Activated CD8-positive, alpha-beta memory T cell treated with anti-CD3 and anti-CD28 coated beads, Interleukin-2, amount 50 U/mL, for 48 hours (primary cell): ENCODE measurements at places on chromosomes 16 and 17.
A peak's percentile ranks its signal among the peaks of the same experiment; 100 is the strongest.

DNA sequence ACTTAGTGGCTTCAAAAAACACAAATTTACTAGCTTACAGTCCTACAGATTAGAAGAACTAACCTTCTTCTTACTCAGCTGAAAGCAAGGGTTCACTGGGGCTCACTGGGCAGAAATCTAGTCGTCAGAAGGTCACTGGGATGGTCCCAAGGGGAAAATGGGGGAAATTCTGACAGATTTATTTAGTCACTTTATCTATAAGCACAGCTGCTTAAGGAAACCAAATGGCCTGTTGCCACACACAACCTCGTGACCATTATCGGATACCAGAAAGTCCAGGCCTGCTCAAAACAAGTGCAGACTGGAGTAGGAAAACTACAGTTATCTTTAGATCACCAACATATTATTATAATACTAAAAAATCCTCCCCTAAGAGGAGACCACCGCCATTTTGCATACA is 374.6 kb upstream of the ASIC2 start:
- no peak for DNase-seq

DNA sequence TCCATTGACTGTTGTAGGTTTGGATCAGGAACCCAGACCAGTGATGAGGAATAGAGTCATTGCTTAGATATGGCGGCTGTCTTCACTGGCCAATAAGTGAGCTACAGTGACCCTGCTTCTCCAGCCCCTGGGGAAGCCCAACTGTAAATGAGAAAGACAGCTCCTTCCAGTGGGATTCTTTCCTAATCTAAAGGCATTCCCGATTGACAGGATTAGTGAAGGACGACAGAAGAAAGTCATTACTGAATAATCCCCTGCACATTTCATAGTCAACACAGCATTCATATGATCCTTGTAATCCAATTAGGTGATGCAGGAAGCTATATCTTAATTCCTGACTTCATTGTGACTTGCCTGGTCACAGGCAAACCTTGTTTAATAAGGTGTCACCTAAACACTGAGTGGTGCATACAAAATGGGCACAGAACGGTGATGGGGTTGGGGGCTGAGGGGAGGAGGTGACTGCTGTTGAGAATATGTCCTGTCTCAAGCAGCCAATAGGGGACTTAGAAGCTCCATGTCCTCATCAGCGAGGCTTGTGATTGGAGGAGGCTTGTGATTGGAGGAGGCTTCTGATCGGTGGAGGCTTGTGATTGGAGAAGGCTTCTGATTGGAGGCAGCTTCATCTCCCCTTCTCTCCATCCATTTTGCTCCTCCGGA is 242.6 kb downstream of the XYLT1 start:
- no peak for DNase-seq

GRCh38 chr17:44307387-44308186 is 814 bp upstream of the RUNDC3A start:
- no peak for DNase-seq

DNA sequence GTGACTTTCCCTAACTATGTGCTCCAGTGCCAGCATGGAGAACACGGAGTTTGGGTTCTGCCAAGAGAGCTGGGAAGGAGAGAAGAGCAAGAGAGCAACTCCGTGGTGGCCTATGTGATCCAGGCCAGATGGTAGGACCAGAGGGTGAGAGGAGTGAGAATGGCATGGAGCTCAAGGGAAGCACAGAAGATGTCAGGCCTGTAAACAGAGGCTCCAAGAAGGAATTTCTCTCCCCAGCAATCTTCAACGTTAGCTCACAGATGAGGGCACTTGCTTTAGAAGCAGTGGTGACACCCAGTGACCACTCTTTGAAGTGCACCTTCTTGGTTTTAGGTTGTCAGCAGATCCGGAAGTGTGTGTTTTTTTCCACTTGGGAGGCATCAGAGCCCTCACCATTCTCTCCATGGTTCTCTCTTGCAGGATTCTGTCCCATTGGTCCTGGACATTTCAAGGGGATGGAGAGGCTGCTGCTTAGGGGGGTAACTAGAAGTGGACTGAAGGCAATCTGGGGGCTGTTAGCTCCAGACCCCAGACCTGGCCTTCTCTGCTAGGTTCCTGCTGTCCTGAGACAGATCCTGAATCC is 18.1 kb upstream of the TMEM98 start:
- DNase-seq: no peak

DNA sequence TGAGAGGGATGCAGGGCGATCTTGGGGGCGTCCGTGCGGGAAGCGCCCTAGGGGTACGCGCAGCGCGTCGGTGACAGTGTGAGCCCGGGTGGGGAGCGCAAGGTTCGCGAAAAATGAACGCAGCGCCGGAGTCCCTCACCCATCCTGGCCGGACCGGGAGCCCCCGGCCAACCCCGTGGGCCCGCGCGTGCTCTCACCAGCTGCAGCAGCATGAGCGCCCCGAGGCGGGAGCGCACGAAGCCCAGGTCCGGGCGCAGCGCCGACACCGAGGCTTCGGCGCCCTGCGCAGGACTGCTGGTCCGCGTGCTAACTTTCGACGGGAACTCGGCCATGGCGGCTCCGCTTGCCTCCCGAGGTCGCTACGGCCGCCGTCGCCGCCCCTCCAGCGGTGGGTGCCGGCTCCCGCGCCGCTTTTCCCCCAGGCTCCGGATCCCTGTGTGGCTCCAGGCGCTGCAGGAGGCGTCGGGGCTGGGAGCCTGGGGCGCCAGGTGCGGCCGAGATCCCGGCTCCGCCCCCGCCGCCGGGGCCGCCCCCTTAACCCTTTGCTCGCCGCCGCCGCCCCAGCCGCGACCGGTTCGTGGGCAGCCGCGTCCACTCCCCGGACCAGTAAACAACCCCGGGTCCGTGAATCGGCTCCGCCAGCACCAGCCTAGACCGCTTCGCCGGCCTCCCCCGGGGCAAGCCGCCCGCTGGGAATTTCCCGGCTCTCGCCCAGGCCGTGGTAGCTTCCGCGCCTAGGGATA is at the start of gene PLLP:
Gene PLLP, minus strand, starts transcription at position 464 of the 743 bp plus-strand sequence. Its CDS starts 132 bp downstream, at position 332.
- DNase-seq: peak; percentile 66

DNA sequence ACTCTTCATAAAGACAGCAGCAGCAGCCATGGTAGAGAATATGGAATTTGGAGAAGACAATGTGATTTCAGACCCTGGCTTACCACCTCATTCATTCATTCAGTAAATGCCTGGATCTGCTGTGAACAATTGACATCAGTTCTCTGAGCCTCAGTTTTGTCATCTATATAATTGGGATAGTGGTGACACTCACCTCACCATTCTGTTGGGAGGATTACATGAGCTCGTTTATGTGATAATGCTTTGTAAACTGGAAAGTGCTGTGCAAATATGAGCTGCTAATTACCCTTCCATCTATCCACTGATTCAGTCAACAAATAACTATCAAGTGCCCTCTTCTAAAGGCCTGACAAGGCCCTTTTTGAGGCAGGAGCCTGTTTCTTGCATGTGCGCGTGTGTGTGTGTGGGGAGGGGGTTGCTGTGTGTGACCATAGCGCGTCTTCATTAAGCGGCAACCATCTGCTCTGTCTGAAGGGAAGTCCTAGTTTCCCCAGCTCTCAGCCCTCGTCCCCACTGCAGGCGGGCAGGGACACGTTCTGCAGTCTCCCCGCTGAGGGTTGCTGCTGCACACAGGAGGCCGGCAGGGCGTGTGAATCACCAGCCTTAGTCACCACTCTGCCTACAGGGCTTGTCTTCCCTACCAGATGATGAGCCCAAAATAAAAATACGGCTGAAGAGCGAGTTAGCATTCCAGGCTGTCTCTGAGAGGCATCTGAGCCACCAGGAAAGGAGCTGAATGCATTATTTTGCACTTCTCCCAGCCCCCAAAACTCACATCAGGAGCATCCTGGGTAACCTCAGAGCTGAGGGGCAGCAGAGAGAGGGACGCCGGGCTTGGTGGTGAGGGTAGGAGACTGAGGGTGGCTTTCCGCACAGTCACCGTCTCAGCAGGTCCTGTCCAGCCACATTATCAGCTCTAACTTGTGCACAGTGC is 19.9 kb downstream of the ARL4D start:
- no peak for DNase-seq

DNA sequence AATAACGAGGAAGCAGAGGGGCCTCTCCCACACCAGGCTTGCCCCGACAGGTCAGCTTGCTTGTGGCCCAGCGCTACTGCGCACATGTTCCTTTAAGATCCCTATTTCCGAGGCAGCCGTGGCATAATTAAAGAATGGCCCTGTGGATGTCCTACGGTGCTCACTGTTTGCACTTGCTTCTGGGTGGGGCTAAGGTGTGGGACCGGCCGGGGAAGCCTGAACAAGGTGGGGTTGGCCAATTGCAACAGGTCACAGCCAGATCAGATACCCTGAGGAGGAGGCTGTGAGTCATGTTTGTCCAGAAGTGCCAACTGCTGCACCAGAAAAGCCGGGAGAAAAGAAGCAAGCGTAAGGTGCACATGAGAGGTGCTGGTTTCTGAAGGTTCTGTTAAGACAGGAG is 158.5 kb upstream of the CACNG5 start:
- DNase-seq: peak; percentile 48

- no peak for DNase-seq
Observed at GRCh38 chr16:10169904-10170410, 12.3 kb downstream of the GRIN2A start.

DNA sequence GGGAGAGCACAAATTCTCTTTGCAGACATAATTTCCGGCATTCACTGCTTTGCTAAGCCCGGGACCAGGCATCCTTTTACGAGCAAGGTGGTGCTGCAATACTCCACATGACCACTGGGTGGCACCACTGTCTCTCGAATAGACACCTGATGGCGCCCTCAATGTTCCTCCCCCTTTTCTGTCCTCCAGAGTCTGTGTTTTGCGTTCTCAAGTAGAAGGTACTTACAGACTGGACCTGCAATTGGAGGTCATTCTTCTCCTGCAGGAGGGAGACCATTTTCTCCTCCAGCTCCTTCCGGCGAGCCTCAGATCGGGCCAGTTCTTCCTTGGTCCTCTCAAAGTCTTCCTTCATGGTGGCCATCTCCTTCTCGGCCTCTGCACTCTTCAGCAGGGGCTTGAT is 45.2 kb downstream of the MYH13 start:
- peak; percentile 93 for DNase-seq

GRCh38 chr16:35342012-35342411 is 1882.6 kb downstream of the TP53TG3F start:
- no peak for DNase-seq

DNA sequence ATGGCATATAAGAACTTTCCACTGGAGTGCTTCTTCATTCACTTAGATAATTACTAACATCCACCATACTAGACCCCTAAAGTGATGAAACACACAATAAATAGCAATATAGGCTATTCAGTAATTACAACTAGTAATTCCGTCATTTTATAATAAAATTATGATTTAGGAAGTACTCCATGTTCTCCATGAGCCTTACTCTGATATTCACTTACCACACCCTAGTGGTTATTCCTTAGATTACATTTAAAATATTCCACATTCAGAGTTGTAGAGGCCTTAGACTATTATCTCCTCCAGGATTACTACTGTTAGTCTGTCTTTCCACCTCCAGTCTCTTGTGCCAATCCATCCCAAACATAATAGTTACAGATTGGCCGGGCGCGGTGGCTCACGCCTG is 62.4 kb downstream of the STH start:
- DNase-seq: no peak

DNA sequence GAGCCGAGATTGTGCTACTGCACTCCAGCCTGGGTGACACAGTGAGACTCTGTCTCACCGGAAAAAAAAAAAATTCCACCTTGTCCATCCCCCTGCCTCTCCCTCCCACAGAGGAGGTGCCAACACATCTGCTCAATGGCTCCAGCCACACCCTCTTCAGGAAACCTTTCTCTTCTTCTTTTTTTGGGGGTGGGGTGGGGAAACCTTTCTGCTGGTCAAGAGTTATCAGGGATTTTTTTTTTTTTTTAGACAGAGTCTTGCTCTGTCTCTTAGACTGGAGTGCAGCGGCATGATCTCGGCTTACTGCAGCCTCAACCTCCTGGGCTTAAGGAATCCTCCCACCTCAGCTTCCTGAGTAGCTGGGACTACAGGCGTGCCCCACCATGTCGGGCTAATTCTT is 18.7 kb downstream of the TNS4 start:
- no peak for DNase-seq

DNA sequence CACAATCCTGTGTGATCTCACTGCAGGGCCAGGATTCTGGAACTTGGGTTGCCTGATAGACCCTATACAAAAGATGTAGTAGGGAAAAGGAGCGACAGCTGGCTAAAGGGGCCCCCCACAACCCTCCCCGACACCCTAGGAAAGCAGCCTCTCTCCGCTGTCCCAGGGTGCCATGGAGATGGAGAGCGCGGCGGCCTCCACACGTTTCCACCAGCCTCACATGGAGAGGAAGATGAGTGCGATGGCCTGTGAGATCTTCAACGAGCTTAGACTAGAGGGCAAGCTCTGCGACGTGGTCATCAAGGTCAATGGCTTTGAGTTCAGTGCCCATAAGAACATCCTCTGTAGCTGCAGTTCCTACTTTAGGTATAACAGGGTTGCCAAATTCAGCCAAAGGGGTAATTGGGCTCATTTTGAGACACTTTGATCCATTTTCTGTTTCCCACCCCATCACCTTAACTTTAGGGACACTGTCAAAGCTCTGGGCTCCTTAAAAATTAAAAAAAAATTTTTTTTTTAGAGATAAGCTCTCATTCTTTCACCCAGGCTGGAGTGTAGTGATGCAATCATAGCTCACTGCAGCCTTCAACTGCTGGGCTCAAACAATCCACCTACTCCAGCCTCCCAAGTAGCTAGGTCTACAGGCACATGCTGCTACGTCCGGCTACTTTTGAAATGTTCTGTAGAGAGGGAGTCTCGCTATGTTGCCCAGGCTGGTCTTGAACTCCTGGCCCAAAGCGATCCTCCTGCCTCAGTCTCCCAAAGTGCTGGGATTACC is at the start of gene KLHL10:
Gene KLHL10, plus strand, starts transcription at position 65 of the 778 bp plus-strand sequence. Its CDS starts 108 bp downstream, at position 173.
- no peak for DNase-seq

DNA sequence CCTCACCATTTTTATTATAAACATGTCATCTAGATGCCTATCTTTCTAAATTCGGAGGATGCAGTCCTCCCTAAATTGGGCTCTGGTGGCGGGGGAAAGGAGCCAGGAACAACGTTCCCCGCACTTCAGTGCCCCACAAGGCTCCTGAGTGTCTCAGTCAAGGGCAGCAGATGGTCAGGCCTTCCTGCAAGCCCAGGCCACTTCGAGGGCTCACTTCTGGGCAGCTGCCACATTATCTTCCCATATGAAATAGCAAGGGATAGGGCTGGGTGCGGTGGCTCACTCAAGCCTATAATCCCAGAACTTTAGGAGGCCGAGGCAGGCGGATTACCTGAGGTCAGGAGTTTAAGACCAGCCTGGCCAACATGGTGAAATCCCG is 32.3 kb downstream of the FBXO31 start:
- DNase-seq: no peak

GRCh38 chr17:50559674-50560184 is 786 bp upstream of the CACNA1G start:
- DNase-seq: peak; percentile 65

- peak; percentile 85 for DNase-seq
Observed at GRCh38 chr17:15260376-15261257, 4.5 kb downstream of the PMP22 start.
